IMR-90 (cell line): ENCODE measurements at places on chromosomes 6 and 20. TPM values are rescaled to one million over a fixed set of nuclear protein-coding genes. Genes with fewer than 3 reads are reported as not detected.

DNA sequence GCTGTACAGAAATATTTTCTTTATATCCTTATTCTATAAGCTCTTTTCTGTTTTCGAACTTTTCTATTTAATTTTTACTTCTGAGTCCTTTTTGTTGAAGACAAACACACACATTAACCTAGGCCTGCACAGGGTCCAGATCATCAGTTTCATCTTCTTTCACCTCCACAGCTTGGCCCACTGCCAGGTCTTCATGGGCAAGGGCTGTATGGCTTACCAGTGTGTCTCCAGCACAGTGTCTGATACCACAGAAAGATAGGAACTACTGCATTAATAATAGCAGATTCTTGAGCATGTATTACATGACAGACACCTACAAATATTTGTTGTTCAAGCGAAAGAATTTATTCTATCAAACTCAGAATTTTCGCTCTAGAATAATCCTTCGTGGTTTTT lies 24.4 kb downstream of the QKI start:
- peaks cover 2% of the 10 kb centered on the region; the same call in 1 of the 2 replicates for H3K4me1 ChIP-seq
- H3K27me3 ChIP-seq = no peaks in the 10 kb centered on the region
- no peak overlapping the region for H3K4me3 ChIP-seq

DNA sequence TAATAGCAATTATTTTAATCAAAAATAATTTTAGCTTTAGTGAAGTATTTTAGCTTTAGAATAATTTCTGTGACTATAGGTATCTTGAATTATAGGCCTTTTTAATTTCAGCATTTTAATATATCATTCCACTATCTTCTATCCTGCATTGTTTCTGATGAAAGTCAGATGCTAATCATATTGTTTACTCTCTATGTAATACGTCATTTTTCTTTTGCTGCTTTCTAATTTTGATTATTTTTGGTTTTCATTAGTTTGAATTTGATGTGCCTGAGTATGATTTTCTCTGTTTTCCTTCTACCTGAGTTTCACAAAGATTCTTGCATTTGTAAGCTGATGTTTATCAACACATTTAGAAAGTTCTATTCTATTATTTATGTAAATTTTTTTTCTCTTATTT lies 17.4 kb upstream of the ADGRG6 start:
- H3K36me3 ChIP-seq = no peaks in the 10 kb centered on the region
- no peak overlapping the region for H3K4me3 ChIP-seq
- H3K27ac ChIP-seq = no peak overlapping the region
- no peaks in the 10 kb centered on the region for H3K4me1 ChIP-seq
- DNase-seq = no peak

Gene JPH2
- 0.54 and 0.83 TPM in 2 replicates for total RNA-seq

- H3K36me3 ChIP-seq = peaks cover 8% of the 10 kb centered on the region; the same call in 1 of the 2 replicates
- H3K4me1 ChIP-seq = no peaks in the 10 kb centered on the region
- H3K27ac ChIP-seq = no peak overlapping the region
- no peak for DNase-seq
These were observed 225.9 kb downstream of the TMEM242 start for GRCh38 chr6:157097255-157097955.

GRCh38 chr6:154156135-154156896 lies 117.3 kb downstream of the OPRM1 start:
- peaks cover 3% of the 10 kb centered on the region; the same call in 1 of the 2 replicates for H3K4me1 ChIP-seq
- no peak overlapping the region for H3K4me3 ChIP-seq
- H3K36me3 ChIP-seq = no peaks in the 10 kb centered on the region
- DNase-seq = peak; percentile 45

Gene ARMH2
- total RNA-seq = not detected in 2 replicates
